NCI-H2227 treated with DMSO at 0.1 percent for 48 hours (cell line): ENCODE measurements at places on chromosomes 1 and 21.

DNA sequence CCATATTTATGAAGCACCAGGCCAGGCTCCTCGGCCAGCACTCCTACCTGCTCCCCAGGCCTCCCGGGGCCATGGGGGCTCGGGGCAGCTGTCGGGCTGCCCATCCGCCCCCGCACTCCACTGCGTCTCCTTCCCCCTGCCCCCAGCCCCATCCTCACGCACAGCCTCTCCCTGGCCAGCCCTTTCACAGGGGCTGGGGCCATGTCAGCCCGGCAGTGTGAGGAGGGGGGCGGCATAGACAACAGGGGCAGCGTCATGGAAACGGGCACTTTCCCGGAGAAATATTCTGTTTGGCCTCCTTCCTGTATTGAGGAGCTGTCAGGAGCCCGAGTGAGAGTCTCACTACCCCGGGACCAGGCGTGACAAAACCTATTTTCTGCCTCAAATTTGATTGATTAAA lies 87.3 kb downstream of the CASZ1 start:
- no peak for DNase-seq

- peak; percentile 55 for DNase-seq
Measured at GRCh38 chr1:75908717-75909152, 23.5 kb downstream of the ASB17 start.

GRCh38 chr1:107202007-107202406 lies 61.2 kb downstream of the NTNG1 start:
- no peak for DNase-seq

- no peak for DNase-seq
Measured at GRCh38 chr21:14968821-14969220, 96.0 kb downstream of the NRIP1 start.

DNA sequence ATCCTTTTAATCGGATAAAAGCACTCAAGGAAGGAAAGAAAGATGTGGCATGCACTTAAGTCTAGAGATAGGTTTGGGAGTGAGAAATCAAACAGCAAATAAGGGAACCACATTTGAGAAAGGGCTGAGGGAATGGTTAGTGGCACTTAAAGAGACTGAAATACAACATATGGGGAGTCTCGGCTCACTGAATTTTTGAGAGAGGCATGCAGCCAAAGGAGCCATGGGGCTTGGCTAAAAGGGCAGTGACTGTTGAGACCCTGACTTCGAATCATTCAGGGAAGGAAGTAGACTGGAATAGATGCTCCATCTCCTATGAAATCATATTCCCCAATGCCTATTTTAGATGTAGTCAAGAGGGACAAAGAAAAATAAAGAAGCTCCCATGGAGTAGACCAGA lies 58.3 kb upstream of the HAO2 start:
- DNase-seq = no peak

DNA sequence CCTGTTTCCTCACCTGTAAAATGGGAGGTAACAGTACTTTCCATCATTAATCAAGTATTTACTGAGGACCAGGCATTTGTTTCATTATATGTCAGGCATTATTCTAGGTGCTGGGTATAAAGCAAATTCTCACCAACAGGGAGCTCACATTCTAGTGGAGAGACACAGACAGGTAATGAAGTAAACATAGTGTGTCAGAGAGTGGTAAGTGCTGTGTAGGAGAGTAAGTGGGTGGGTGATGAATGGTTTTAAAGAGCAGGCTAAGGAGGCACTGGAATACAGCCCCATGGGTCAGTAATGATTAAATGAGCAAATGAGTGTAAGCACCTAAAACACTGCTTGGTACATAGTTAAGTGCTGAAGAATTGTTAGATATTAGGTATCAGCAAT lies 60.4 kb downstream of the DNTTIP2 start:
- DNase-seq = no peak

- DNase-seq = no peak
Measured at GRCh38 chr1:240571782-240572181, 40.2 kb downstream of the GREM2 start.

DNA sequence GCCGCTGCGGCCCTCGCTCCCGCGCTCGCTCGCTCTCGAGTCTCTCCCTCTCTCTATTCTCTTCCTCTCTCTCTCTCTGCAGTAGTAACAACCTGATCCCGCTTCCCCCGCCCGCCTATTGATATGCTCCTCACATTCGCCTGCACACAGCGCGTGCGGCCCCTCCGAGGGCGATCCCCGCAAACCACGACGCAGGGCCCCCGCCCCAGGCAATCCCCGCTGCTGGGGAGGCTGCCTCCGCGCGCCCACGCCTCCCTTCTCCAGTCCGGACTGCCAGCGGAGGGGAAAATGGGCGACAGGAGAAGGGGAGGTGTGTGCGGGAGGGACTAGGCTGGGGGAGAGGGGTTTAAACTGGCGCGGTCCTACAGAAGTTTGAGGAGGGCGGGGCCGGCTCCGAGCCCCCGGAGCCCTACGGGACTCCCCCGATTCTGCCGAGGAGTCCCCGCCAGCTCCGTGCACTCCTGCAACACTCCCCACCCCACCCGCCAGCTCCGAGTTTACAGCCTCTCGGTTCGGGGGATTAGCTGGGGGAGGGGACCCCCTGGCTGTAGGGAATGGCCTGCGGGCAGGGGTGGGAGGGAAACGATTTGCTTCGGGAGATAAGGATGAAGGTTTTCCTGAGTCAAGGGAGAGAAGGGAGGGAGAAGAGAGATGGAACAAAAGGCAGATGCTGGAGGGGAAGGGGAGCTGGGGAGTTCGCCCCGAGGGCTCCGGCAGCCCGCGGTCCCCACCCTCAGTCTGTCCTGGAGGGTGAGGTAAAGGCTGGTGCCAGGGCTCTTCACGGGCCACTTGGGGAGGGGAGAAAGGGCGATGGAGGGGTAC lies 66.6 kb downstream of the SYT2 start:
- no peak for DNase-seq

GRCh38 chr1:198788561-198789064 lies 149.8 kb downstream of the PTPRC start:
- peak; percentile 32 for DNase-seq

GRCh38 chr1:157325220-157325619 lies 187.0 kb upstream of the ETV3 start:
- DNase-seq = no peak

GRCh38 chr1:18319099-18319498 lies 161.6 kb upstream of the KLHDC7A start:
- no peak for DNase-seq

- no peak for DNase-seq
Measured at GRCh38 chr1:61141288-61142042, 59.1 kb downstream of the NFIA start.

DNA sequence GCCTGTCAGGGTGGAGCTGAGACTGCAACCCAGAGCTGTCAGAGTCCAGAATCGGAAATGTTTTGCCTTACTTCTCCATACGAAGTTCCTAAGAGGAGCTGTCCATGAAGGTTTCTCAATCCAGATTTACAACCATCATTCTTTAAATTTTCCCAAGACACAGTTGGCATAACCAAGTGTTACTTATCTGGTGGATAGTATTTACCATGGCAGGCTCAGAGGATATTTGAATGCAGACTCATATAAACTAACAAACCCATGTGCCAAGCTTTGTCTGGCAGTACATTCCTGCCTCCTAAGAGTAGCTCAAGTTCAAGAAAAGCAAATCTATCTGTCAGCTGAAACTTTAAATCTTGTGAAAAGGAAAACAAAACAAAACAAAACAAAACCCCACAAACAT lies 267.9 kb downstream of the ZNF326 start:
- DNase-seq = no peak
